ENCODE measurements at places on chromosomes 2 and 18.
A peak's percentile ranks its signal among the peaks of the same experiment; 100 is the strongest.

DNA sequence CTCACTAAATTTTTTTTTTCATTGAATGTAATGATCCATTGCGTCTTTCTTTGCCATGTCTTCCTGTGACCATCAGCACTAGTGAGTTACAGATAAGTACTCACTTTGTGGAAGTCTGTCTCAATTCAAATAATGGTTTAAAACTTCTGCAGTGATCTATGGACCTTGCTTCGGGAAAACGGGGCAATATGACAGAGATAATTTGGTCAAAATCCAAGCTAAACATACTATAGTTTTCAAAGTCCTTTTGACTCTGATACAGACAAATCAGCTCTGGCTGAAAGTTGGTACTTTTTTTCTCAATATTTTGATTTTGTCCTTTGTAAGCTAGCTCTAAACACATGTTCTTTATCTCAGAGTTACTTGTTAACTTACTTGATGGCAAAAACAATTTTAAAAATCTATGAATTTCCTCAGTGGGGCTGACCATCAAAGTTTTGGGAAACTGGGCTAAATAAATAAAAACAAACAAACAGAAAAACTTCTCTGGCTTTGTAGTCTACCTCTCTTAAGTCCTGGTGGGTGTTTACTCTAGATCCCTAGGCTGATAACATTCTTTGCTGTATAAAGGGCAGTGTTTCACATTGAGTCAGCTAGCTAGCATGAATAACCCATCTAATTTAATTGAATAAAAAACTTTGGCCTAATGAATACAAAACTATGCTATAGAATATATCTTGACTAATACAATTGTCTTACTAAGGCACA is 327.6 kb downstream of the RDH14 start:
- DNase-seq = no peak

DNA sequence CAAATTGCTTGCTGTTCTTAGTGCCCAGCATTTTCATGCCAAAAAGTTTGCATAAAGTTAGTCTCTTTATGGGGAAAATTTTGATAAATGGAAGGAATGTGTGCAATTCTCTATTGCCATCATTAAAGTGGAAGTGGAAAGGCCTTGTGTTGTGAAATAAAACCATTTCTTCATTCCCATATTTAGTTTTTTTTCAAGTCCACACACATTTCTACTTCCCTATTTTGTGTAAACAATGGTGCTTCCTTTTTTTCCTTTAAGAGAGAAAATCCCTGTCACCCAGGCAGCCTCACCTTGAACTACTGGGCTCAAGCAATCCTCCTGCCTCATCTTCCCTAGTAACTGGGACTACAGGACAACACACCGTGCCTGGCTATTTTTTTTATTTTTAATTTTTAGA is 42.3 kb upstream of the NCOA1 start:
- DNase-seq = no peak

DNA sequence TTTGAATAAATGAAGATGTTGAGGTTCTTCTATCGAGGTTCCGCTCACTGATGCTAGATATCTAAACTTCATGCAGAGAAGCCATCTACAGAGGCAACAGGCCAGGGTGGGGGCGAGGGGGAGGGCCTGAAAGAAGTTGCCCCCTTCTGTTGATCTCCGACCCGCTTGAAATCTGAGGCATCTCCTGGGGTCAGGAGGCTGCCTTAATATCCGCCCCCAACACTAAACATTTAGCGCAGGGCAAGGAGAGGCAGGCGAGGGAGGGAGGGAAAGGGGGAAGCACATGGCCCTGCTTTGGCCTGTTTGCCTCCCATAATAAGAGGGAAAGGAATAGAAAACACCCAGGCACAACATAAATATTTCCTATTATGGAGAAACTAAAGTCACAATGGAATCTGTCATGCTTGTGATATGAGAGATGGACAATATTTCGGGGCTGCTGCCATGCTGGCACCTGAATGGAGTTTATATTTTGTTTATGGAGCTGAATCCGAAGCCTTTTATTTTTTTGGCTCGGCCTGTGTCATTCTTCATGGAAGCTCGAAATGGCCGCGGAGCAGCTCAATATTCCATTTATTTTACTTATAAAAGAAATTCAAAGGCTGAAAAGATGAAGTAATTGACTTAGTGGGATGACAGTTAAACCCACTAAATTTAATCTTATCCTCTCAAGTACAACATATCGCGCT is 221.1 kb downstream of the INSIG2 start:
- DNase-seq = no peak

- DNase-seq = no peak
Observed at GRCh38 chr18:56570978-56571377, 67.4 kb downstream of the TXNL1 start.

- no peak for DNase-seq
Observed at GRCh38 chr18:62558015-62558663, 35.3 kb downstream of the ZCCHC2 start.

- no peak for DNase-seq
Observed at GRCh38 chr2:156379071-156379470, 46.5 kb upstream of the NR4A2 start.

DNA sequence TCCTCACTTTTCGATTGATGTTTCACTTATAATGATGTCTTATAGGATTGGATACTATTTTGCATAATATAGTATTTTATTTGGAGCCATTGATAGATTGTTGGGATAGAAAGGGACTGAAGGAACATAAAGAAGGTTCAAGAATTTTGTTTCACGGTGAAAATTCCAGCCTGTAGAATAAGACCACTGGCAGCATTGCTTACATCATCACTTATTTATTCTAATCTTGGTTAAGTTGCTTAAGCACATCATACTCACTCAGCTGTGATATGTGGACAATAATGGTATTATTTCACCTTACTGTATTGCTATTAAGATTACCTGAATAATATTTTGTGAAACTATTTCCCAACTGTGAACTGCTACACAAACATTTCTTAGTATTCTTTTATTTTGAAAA is 118.3 kb downstream of the FIGN start:
- DNase-seq = no peak

- no peak for DNase-seq
Observed at GRCh38 chr2:223734346-223734745, 103.0 kb downstream of the AP1S3 start.

DNA sequence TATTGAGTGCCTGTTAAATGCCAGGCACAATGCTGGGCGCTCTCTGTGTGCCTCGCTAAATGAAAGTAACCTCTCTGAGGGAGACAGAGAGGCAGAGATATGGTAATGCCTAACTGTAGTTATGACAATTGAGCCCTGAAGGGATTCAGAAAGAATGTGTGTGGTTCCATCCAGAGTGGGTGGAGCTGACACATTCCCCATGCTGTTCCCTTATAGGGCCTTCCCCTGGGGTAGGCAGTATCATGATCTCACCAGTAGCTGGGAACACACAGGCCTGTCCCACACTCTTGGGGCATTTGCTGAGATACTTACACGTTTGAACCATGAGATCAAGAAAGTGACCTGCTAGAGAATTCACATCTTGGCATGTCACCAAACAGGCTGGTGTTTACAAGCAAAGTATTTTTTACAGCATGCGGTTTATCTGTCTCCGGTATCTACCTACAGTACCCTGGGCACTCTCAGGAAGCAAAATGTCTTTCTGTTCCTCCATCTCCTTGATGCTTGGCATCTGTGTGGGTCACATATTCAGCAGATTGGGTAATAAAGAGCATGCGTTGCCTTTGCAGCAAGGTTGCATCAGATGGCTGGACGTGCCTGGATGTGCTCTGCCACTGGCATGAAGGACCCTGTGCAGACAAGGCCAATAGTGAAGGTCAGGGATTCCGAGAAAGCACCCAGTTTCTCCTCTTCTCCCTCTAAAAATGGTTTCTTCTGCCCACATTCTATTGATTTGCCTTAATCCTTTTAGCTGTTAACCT is 9.4 kb downstream of the CTIF start:
- no peak for DNase-seq

GRCh38 chr2:47891369-47892337 is 14.6 kb downstream of the FBXO11 start:
- no peak for DNase-seq

- DNase-seq = peak; percentile 2
Observed at GRCh38 chr18:61435064-61435652, 101.9 kb downstream of the CDH20 start.

DNA sequence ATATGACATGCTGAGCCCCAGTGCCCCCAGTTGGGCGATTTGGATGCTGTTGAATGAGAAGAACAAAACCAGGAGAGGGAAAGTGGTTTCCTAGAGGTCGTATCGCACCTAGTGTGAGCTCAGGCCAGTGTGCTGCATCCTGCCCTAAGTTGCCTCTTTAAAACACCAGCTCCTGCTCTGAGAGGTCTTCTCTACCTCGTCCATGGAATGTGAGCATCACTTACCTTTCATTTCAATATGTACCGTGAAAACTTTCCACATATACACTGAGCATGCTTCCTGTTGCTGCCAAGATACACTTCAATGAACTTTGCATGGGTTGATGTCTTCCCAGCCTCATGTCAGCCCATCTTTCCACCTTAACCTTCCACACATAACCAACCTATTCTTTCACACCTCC is 55.6 kb downstream of the MYT1L start:
- DNase-seq = no peak

DNA sequence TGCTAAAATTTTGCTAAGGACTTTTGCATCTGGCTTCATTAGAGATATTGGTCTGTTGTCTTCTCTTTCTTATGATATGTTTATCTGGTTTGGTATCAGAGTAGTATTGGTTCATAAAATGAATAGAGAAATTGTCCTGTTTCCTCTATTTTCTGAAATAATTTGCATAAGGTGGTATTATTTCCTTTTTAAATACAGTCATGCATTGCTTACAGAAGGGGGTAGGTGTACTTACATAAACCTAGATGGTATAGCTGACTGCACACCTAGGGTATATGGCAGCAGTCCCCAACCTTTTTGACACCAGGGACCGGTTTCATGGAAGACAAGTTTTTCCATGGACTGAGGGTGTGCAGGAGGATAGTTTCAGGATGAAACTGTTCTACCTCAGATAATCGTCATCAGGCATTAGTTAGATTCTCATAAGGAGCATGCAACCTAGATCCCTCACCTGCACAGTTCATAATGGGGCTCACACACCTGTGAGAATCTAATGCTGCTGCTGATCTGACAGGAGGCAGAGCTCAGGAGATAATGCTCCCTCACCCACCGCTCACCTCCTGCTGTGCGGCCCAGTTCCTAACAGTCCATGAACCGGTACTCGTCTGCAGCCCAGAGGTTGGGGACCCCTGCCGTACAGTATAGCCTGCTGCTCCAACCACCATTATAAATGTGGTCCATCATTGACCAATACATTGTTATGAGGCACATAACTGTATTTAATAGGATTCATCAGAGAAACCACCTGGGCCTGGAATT is 189.2 kb downstream of the FAM210A start:
- no peak for DNase-seq

GRCh38 chr2:238771218-238771617 is 76.7 kb upstream of the TWIST2 start:
- no peak for DNase-seq

DNA sequence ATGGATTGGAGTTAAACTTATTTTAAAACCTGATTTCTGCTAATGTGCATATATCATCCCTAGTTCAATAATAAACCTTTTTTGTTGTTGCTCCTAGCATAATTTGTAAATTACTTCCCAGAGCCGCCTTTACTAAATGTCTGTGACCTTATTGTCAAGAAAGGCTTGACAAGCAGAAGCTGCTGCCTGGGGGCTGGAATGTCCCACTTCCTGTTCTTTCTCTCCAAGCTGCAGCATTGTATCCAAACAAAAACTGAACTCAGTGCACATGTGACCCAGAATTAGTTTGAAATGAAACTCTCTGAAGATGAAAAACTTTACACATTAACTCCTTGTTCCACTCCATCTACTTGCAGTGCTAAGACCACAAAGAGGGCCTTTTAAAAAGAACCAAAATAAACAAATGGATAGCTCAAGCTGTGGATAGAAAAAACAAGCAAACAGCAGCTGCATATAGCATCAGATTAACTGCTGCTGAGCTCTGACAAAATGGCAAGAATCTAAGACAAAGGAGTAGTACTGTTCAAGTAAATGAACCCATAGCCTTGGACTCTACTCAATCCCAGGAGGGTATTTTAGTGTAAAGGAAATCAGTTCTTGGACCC is 99.8 kb upstream of the NEUROD1 start:
- no peak for DNase-seq

- no peak for DNase-seq
Observed at GRCh38 chr18:79104137-79104536, 34.9 kb downstream of the ATP9B start.

- no peak for DNase-seq
Observed at GRCh38 chr2:14675489-14675888, 43.0 kb downstream of the LRATD1 start.

DNA sequence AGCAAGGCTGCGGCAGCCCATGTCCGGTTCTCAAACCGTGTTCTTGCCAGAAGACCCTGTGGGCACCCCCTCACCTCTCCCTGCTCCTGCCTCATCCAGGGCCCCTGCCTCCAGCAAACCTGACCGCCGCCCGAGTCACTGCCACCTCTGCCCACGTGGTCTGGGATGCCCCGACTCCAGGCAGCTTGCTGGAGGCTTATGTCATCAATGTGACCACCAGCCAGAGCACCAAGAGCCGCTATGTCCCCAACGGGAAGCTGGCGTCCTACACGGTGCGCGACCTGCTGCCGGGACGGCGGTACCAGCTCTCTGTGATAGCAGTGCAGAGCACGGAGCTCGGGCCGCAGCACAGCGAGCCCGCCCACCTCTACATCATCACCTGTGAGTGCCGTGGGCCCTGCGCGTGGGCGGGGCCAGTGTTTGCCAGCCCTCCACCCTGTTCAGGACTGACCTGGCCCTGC is 32.2 kb downstream of the MTERF4 start:
- no peak for DNase-seq
